RWPE2 (cell line): ENCODE measurements at places on chromosomes 4 and X.
A peak's percentile ranks its signal among the peaks of the same experiment; 100 is the strongest.

- DNase-seq, result no peak
Observed at GRCh38 chrX:68808686-68809357, 20.0 kb upstream of the EFNB1 start.

GRCh38 chrX:46831765-46832327 is 5.0 kb upstream of the RP2 start:
- DNase-seq, result no peak

GRCh38 chr4:184309241-184310170 is 91.8 kb upstream of the ENPP6 start:
- no peak for DNase-seq

DNA sequence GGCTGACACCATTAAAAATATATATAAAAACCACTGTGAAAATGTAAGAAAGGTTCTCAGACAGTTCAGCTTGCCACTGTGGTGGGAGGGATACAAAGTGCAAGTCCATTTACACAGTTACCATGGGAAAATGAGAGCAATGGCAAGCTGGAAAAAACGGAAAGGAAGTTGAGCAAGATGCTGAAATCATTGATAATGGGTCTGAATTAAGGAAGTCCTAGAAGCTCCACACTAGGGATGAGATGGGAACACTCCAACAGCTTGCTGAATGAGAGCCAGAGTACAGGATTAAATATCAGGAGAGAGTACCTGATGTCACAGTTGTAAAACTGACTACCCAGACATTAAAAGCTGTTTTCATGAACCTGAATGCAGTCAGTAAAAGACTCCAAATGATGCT is 218.6 kb downstream of the PRDM5 start:
- DNase-seq, result no peak

GRCh38 chrX:139828033-139828432 is 104.8 kb downstream of the ATP11C start:
- DNase-seq, result no peak

DNA sequence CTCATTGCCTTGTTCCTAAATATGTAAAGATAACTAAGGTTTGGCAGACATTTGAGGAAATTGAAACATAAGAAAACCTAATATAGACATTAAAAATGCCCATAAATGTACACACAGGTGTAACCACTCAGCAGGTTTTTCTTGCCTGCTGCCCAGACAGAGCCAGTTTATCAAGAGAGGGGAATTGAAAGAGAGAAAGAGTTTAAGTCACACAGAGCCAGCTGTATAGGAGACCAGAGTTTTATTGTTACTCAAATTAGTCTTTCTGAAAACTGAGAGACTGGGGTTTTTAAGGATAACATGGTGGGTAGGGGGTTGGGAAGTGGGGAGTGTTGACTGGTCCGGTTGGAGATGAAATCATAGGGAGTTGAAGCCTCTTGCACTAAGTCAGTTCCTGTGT is 119.0 kb downstream of the CFAP299 start:
- DNase-seq, result no peak

- DNase-seq, result no peak
Observed at GRCh38 chr4:42150653-42151567, 1.5 kb downstream of the BEND4 start.

GRCh38 chr4:129138810-129139496 is 43.0 kb downstream of the C4orf33 start:
- DNase-seq, result no peak

GRCh38 chr4:111228874-111229273 is 606.0 kb upstream of the PITX2 start:
- DNase-seq, result no peak

GRCh38 chrX:91331476-91331875 is 103.2 kb upstream of the PABPC5 start:
- no peak for DNase-seq

- no peak for DNase-seq
Observed at GRCh38 chr4:145619639-145619996, 433 bp downstream of the MMAA start.

- DNase-seq, result no peak
Observed at GRCh38 chrX:64894454-64895038, 81.7 kb downstream of the ZC4H2 start.

- DNase-seq, result peak; percentile 84
Observed at GRCh38 chr4:124631760-124632159, 80.8 kb downstream of the ANKRD50 start.

GRCh38 chr4:2061186-2062131 is 2.3 kb downstream of the NAT8L start:
- peak; percentile 56 for DNase-seq

- no peak for DNase-seq
Observed at GRCh38 chrX:150967786-150968185, 15.3 kb upstream of the HMGB3 start.

- DNase-seq, result no peak
Observed at GRCh38 chr4:165328708-165329107, 1.2 kb downstream of the MSMO1 start.

DNA sequence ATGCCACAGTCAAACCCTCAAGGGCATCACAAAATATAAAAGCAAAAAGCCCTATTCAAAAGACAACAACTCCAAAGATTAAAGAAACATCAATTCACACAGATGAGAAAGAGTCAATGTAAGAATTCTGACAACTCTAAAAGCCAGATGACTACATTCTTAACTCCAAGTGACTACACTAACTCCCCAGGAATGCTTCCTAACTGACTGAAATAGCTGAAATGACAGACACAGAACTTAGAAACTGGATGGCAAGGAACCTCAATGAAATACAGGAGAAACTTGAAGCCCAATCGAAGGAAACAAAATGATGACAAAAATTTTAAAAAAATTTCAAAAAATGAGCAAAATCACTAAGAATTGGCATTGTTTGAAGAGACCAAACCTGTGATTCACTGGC is 1047.6 kb upstream of the PCDH10 start:
- no peak for DNase-seq

DNA sequence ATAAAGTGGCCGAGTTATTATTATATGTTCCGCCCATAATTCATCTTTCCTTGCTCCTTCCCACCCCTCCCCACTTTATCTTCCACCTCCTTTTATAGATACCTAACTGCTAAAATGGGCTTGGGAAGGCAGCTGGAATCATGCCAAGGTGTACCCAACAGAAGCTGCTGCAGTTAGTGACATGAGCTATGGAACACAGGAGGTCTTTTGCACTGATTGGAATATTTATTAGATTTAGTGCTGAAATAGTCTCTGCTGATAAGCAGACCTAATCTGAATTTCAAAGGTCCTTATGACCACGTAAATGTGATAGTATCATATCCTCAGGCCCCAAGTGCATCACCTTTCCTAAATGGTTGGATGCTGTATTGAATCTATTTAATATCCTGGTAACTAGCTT is 64.9 kb downstream of the HMGB2 start:
- DNase-seq, result no peak

GRCh38 chrX:153214934-153215333 is 35.9 kb downstream of the MAGEA1 start:
- no peak for DNase-seq

DNA sequence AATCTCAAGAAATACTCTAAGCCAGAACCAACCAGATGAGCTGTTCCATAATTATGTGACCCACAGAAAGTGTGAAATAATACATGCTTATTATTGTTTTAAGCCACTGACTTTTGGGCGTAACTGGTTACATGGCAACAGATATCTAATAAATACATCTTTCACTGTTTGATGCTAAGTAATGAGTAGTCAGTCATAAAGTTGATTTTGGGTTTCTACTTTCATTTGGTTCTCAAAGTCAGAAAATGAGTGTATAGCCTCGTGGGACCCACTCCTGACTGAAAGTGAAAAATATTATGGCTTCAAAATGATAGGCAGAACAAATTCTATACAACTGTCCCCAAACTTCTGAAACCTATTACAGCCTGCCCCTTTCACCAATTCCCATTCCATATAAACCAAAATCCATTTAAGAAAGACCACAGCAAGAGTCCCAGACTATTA is 88.0 kb upstream of the CBR4 start:
- no peak for DNase-seq

DNA sequence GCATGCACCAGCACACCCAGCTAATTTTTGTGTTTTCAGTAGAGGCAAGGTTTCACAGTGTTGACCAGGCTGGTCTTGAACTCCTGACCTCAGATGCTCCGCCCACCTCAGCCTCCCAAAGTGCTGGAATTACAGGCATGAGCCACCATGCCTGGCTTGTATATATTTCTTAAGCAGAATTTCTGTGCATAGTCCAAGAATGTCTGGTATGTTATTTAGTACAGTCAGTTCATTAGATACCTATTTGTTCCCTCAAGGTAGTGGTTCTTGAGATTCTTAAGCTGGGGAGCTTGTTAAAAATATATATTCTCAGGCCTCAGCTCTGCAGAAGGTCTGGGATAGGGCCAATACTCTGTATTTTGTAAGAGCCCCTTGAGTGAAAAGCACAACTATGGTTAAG is 4.6 kb upstream of the SERTM2 start:
- DNase-seq, result no peak

DNA sequence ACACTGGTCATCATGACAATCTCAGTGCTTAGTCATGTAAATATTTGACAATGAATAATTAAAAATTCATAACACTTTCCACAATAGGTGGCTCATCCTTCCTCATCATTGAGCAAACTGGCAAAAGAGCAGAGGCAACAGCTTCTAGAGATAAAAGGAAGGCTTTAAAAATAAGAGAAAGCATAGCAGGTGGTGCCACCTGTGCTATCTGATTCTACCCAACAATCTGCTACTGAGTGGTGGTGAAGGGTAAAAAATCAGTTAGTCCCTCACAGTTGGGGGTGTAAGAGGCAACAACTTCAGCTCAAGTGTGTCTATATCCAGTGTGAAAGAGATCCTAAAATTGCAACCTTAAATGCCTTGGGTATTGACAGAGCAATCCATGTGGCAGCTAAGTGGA is 280.1 kb upstream of the PPARGC1A start:
- no peak for DNase-seq

DNA sequence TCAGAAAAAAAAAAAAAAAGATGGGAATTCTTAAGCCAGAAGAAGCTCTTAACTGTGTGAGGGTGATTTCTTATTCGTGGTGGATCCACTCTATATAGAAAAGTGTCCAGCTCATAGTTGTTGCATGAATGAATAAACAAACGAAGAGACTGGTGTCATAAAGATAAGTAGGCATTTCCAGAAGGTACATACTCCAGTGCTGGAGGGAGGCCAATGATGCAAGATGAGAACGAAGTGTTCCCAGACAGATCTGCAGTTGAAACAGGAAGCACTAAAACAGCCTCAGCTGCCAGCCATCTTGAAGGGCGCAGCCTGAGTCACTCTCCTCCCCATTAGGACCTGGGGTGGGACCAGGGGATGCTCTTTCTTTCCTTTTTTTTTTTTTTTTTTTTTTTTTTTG is 47.4 kb upstream of the HOPX start:
- peak; percentile 70 for DNase-seq

- no peak for DNase-seq
Observed at GRCh38 chr4:158914218-158914617, 145.4 kb downstream of the FNIP2 start.

DNA sequence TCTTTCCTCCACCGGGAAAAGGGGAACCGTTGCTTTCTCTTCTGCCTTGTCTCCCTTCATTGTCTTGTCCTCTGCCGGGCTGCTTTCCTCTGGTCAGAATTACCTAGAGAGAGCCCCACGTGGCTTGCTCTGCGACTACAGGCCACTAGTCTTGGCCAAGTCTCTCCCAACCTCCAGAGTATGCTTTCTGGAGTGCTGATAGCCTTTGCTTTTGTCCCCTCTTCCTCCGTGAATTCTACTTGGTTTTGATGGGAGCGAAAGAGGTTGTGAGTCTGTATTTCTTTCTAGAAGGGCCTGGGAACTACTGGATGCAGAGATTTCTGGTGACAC is 5.3 kb upstream of the POU4F2 start:
- no peak for DNase-seq

- DNase-seq, result no peak
Observed at GRCh38 chrX:115652221-115652620, 91.2 kb downstream of the PLS3 start.

DNA sequence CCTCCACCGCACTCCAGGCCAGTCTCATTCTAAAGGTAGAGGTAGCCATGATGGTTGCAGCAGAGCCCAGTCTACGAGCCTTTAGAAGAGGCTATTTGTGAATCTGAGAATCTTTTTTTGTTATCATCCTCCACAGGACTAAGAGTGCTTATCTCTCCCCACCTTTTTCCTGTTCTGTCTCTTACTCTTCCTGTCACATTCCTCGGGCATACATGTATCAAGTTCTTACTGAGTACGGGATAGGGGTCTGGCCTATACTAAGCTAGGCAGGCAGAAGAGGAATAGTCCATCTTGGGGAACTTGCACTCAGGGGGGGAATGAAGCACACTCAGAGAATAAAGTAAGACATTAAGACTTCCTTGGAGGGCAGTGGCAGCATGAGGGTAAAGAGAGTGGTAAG is 25.7 kb downstream of the LAS1L start:
- DNase-seq, result no peak

GRCh38 chr4:102500696-102501446 is at the start of gene NFKB1:
NFKB1 (plus strand) TSS chr4:102501359; CDS start chr4:102525519, 24,160 bp downstream.
- DNase-seq, result peak; percentile 60

DNA sequence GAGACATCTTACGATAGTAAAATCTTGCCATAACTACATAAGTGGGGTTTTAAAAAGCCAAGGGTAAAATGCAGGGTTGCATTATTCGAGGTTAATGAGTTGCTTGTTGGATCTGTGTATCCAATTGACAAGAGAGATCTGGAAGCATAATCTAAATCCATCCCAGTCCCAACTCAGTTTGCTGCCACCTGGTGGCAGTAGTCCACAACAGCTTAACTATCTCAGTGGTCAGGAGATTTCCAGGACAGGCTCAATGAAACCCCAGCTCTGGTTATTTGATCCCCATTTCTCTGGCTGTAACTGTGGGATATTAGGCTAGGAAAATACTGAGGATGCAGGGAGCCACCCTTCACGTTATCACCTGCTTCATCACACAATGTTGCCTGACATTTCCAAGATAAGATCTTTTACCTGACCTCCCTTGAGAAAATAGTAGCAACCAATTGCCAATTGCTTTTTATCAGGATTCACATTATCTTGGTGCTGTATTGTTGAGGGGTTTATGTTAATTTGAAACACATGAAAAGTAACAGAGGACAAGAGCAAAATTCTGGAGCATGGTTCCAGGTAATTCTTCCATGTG is 88.2 kb upstream of the TNIP3 start:
- no peak for DNase-seq

GRCh38 chr4:113919145-113919544 is 60.3 kb downstream of the ARSJ start:
- DNase-seq, result no peak

- no peak for DNase-seq
Observed at GRCh38 chrX:123971982-123972381, 10.5 kb downstream of the STAG2 start.

DNA sequence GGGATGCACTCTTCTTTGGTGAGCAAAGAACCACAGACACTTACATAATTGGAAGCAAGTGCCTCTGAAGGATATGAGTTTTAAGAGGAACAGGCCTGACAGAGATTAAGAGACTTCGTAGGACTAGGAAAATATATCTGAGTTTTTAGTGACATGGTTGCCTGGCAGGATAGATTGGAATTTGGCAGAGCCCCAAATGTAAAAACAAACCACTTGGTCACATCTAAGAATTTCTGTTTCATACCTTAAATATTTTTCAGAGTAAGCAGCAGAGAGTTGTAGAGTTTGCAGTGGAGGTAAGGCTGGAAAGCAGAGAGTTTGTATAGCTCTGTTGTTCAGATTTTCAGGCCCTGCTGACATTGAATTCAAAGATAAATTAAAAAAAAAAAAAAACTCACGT is 150.1 kb upstream of the MAGEB2 start:
- no peak for DNase-seq
